H4 (cell line): ENCODE measurements at places on chromosomes 2 and 18. TPM values are rescaled to one million over a fixed set of nuclear protein-coding genes. Genes with fewer than 3 reads are reported as not detected.

GRCh38 chr2:17518212-17519154 lies at the start of gene RAD51AP2:
Gene RAD51AP2 (minus strand): TSS chr2:17518440. CDS start chr2:17518415, 25 bp downstream.
- DNase-seq: peak; percentile 62

GTF2A1L gene
- total RNA-seq: 0.60 TPM in 1 of 2 replicates, not detected in the other

VSNL1 gene
- total RNA-seq: 0.12 and 2.1 TPM in 2 replicates

GKN2 gene
- not detected in 2 replicates for total RNA-seq

DNA sequence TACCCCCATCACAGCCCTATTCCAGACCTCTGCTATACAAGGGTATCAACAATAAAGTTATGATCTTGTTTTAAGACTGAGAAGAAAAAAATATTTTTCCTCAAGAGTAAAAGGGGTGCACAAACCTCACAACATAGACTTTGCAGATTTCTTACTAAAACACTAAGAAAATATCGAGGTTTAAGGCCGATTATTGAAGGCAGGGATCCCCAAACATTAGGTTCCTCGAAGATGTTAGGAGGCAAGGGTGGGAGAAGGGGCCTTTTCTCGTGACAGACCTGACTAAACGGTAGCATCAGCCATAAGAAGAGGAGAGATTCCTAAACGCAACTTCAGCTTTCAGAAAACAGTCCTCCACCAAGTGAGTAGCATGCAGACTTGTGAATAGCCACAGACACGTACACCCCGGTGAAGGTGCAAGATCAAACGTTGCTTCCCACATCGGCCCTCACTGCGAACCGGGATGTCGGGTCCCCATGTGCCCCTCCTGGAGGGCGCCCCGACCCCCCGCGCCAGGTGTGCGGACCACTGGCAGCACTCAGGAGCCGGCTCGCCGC lies 678 bp downstream of the PIAS2 start:
- DNase-seq: peak; percentile 20

DNA sequence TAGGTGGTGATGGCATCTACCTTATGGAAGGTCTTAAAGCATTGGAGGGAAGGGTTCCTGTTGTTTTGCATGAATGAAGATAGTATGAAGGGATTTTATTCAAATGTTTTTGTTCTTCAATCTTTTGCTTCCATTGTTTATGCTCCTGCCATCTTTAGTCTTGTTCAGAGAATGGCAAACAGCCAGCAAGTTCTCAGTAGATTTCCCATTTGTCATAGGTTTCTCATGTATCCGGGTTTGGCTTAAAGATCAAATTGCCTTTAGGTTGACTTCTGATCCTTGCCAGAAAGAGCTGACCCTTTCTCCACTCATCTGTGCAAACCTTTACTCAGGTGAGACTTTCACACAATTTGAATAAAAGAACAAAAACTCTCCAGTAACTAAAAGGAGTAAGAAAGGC lies 44.2 kb upstream of the STAT4 start:
- no peak for DNase-seq

DNA sequence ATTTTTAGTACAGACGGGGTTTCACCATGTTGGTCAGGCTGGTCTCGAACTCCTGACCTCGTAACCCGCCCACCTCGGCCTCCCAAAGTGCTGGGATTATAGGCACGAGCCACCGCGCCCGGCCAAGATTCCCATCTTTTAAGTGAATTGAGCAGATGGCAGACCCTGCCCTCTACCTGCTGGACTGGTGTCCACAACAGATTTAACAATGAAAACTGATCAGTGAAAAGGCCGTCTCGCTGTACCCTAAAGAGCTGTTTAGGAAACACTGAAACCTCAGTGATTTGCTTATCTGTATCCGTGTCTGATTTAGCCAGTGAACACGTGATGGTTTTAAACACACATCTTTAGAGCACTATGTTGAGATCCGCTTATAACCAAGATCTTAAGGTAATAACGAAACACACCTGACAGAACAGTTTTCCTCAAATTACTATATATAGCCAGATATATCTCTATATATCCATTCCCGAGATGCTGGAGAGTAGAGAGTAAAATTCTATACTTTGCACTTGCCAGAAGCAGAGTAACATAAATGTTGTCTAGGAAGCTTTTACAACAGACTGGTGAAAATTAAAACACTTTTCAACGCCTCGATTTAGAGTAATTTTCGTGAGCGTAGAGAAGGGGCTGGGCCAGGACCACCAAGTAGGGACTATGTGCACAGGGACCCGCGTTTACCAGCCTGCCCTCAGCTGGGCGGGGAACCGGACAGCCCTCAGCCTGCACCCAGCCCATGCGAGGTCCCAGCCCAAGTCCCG lies 594 bp downstream of the FAM161A start:
- peak; percentile 36 for DNase-seq

GRCh38 chr18:74638210-74638609 lies 40.5 kb downstream of the ZNF407 start:
- no peak for DNase-seq

- DNase-seq: no peak
Measured at GRCh38 chr2:222915092-222915957, 54.5 kb downstream of the ACSL3 start.

DNA sequence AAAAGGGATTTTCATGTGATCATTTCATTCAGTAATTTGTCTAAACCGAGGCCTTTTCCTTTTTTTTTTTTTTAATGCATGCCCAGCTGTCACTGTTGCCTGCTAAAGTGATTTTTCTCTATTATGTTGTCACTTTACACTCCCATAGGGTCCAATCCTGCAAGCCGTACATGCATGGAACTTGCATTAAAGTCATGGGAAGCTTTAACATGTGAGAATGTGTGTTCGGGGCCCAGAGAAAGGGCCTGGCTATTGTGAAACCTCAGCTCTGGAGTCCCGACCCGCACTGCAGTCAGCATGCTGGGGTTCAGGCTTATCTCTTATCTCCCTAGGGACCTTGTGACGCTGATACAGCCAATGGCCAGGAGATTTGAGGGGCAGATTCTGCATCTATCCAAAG lies 474.6 kb downstream of the SLC4A3 start:
- DNase-seq: no peak

TTC27 gene
- 4.9 and 11.8 TPM in 2 replicates for total RNA-seq

TFPI gene
- 61.7 and 90.7 TPM in 2 replicates for total RNA-seq

- no peak for DNase-seq
Measured at GRCh38 chr2:76579911-76580310, 869.2 kb upstream of the GCFC2 start.

GRCh38 chr2:225275443-225275842 lies 124.1 kb upstream of the NYAP2 start:
- no peak for DNase-seq

- DNase-seq: no peak
Measured at GRCh38 chr2:48364100-48364499, 165.9 kb upstream of the STON1 start.

- DNase-seq: no peak
Measured at GRCh38 chr18:38174173-38174572, 608.6 kb upstream of the CELF4 start.

WDR54 gene
- 32.6 and 43.4 TPM in 2 replicates for total RNA-seq

- DNase-seq: no peak
Measured at GRCh38 chr2:184923751-184924150, 325.4 kb downstream of the ZNF804A start.

DNA sequence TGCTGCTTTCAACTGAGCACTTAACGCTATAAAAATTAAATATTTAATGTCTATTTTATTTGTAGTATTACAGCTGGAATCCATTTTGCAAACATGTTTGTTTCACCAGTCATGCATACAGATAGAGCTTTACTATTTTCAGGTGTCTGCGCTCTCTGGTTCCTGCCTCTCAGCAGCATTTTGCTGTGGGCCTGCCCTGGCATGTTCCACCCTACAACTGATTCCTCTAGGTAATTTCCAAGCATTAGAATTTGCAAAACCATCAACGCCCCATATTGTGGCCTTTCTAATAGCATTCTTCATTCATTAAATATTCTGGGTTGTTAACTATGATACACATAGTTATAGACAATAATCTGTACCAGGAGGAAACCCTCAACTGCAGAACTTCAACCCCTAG lies 266.4 kb upstream of the DLGAP1 start:
- no peak for DNase-seq

DNA sequence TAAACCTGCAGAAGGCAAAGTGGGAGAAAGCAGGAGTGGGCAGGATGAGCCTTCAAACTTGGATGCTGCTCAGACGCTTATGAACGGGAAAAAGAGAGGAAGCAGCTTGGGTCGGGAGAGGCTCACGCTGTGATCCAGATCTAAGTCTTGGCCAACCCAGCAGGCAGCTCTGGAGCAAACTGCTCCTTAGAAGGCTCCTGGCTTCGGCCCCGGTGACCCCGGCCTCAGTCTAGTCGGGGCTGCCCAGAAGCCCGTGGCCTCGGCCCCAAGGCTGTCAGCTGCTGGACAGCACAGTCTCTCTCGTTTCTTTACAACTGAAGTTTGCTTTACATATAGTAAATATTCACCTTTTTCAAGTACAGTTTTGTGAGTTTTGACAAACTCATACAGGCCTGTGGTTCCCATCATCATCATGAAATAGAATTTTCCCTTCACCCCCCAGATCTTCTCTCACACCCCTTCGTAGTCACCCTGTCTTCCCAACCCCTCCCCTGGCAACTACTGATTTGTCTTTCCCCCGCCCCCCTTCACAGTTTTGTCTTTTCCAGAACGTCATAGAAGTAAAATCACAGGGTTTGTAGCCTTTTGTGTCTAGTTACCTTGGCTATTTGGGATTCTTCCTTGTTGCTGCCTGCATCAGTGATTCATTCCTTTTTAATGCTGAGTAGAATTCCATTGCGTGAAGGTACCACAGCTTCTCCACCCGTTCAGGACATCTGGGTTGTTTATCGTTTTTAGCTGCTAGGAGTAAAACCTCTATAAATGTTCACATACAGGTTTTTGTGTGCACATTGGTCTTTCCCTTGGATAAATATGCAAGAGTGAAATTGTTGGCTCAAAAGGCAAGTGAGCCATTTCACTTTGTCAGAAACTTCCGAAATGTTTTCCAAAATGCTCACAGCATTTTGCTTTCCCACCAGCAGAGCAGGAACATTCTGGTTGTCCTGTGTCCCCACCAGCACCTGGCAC lies 35.1 kb downstream of the MYO7B start:
- no peak for DNase-seq

GRCh38 chr18:69085951-69086350 lies 288.1 kb downstream of the CCDC102B start:
- DNase-seq: no peak

GRCh38 chr2:98749066-98749450 lies 18.1 kb upstream of the MGAT4A start:
- no peak for DNase-seq

EIF2B4 gene
- 15.0 and 23.8 TPM in 2 replicates for total RNA-seq

LOXHD1 gene
- not detected in 2 replicates for total RNA-seq

RNF103 gene
- total RNA-seq: 9.0 and 9.4 TPM in 2 replicates

DNA sequence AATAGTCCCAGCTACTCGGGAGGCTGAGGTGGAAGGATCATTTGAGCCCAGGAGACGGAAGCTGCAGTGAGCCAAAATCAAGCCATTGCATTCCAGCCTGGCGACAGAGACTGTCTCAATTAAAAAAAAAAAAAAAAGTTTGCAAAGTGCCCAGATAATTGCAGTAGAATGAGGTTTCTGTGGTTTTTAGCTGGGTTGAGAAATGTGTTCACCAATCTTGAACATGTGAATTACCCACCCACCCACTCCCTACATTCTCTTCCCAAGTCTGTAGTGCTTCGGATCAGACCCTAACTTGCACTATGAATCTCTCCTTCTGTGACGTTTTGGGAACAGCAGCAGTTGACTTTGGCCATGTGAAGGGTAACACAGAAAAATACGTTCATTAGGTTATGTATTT lies 247.3 kb downstream of the PTGR3 start:
- DNase-seq: no peak

DNA sequence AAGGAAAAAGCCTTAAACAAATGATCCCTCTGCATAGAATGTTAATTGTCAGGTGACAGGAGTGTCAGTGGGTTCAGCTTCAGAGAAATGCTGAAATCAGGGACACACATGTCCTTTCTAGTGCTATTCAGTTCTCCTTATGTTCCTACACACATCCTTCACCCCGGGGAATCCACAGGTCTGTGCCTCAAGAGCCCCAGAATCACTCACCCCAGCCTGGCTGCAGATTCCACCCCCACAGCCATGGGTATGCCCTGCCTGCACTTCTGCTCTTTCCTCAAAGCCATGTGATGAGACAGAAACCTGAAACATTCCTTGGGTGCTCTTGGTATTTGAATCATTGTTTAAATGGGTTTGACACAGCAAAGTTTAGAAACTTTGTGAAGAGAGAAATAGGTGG lies 27.4 kb upstream of the FZD7 start:
- no peak for DNase-seq

SLC5A7 gene
- total RNA-seq: not detected in 2 replicates

DNA sequence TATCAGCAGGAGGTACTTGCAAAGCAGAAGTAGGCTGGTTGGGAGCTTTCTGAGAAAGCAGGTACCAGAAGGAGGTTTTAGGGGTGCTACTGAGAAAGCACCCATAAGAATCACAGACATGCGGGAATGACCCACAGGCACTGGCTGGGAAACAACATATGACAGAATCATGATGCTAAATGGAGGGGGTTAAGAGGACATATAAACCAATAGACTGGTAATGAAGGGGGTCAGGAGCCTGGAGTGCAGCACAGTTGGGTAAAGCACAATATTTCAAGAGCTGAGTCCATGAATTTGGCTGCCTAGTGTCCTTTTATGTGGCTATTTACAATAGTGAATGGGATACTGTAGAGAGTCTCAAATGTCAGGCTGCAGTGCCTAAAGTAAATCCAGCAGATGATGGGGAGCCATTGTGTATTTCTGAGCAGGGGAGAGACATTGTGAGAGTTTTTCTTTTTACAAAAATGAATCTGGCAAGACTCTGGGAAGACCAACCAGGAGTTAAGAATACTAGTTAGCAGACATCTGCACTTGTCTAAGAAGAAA lies 27.6 kb upstream of the GMCL1 start:
- no peak for DNase-seq

DNA sequence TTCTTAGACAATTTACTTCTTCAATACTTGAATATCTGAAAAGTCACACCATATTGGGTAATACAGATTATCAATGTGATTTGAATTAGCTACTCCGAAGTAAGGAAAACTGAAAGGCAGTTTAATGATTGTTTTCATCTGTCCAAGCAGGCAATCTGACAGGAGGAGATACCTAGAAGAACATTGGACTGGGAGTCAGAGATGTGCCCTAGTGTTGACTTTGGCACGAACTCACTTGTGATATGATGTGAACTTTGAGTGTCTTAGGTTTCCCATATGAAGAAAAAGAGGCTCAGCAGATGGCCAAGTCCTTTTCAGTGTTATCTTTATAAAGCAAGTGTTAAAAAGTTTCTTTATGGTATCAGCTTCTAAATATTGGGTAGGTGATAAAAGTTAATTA lies 287.1 kb downstream of the MTX2 start:
- DNase-seq: no peak

RPE gene
- 125 and 164 TPM in 2 replicates for total RNA-seq

GRCh38 chr2:241894681-241895426 lies 25.3 kb downstream of the RTP5 start:
- DNase-seq: no peak

- DNase-seq: no peak
Measured at GRCh38 chr2:241902357-241902991, 32.9 kb downstream of the RTP5 start.

- no peak for DNase-seq
Measured at GRCh38 chr2:43132683-43133301, 93.6 kb downstream of the ZFP36L2 start.

DIPK1C gene
- total RNA-seq: 1.6 TPM in 1 of 2 replicates, not detected in the other

- no peak for DNase-seq
Measured at GRCh38 chr2:191299010-191299409, 53.8 kb downstream of the MYO1B start.

RNF152 gene
- 4.7 and 4.8 TPM in 2 replicates for total RNA-seq

- no peak for DNase-seq
Measured at GRCh38 chr2:212939777-212940531, 211.5 kb downstream of the IKZF2 start.
